ENCODE measurements at places on chromosomes 13 and 19.

DNA sequence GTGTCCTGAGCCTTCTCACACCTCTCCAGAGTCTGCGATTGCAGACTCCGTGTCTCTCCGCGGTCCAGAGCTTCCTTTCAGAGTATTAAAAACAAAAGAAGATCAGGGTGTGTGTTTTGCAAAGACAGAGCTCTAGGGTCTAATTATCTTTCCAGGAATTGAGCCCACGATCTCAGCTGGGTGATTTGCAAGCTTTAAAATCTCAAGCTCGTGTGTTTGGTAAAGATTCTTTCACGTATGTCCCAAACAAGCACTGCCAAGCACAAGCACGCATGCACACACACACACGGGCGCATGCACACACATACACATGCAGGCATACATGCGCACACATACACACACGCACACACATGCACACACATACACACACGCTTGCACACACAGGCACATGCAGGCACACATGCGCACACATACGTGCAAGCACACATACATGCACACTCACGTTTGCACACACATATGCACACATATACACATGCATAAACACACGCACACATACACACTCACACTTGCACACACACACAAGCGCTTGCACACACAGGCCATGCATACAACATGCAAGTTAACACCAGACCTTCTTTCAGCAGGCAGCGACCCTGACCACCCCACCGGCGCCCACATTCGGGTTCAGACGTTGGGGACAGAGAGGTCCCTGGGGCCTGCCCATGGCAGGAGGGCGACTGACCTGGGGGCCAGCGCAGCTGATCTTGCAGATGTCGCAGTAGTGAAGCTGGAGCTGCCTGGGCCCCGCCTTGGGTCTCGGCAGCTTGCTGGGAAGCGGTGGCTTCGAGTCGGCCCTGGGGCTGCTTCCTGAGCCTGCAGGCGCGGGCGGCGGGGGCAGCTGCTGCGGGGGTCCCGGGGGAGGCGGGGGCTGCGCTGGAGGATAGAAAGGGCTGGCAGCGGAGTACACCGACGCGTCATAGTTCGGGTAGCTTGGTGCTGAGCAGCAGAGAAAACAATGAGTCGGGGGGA lies 37.9 kb downstream of the ZFR2 start:
- no peak for DNase-seq

- DNase-seq, result no peak
Observed at GRCh38 chr19:43778651-43779050, 2.1 kb downstream of the KCNN4 start.

DNA sequence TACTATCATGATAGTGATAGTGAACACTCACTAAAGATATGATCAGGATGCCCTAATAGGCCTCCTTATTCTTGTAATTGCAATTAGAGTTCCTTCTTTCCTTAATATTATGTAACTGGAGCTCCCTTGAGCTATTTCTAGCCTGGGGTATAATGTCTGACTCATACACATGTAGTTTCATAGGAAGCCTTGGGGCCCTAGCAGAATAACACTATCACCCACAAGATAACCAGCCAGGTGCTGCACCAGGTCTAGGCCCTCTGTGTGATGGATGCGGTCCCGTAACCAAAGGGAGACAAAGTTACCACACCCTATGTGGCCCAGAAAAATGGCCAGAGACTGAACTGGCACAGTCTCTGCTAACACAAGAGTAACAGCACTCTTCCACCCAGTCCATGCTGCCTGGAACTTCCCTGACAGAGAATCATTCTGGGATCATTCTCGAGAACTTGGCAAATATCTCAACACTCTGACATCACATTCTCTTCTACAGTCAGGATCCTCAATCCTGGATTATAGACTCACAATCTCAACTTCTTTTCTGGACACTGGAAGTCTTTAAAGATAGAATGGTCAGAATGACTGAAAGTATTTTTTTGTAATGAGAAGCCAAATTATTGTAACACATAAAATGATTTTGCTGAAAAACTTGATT lies 32.6 kb upstream of the IGFL4 start:
- no peak for DNase-seq

GRCh38 chr13:36950920-36951319 lies 30.9 kb upstream of the SMAD9 start:
- DNase-seq, result no peak

- no peak for DNase-seq
Observed at GRCh38 chr19:17242431-17243208, 3.1 kb downstream of the NR2F6 start.

DNA sequence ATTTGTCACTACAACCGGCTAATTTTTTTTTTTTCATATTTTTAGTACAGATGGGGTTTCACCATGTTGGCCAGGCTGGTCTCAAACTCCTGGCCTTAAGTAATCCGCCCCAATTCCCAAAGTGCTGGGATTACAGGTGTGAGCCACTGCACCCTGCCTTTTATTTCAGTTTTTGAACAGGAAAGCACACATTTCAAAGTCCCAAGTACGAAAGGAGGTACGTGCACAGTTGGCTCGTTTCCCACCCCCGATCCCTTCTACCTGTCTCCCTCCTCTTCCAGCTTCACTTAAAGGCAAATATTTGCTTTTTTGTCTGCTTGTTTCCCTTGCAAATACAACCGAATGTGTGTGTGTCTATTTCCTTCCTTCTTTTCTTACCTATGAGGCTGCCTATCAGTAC lies 30.5 kb downstream of the ZIC5 start:
- no peak for DNase-seq
